ENCODE measurements at places on chromosomes 6 and 20. TPM values are rescaled to one million over a fixed set of nuclear protein-coding genes. Genes with fewer than 3 reads are reported as not detected.

- DNase-seq: no peak
Measured at GRCh38 chr6:27283279-27283678, 28.8 kb downstream of the POM121L2 start.

DNA sequence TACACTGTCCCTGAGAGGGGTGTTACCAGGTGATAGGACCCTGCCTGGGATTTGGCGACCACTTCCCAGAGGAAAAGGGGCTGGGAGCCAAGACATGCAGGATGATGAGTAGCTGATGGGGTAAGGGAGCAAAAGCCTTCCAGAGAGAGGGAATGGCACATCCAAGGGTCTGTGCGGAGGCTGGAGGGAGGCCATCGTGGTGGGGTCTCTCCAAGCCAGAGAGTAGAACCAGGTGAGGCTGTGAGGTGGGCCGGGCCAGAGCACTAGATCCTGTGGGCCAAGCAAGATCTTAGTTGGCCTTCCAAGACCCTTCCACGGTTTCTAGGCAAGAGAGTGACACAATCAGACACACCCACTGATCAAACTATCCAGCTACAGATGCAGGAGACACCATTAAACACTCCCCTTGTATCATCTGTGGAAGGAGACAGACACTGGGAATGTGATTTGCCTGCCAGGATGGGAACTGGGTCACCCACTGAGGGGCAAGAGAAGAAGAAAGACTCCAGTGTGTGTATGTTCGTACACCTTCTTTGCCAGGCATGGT lies 128.9 kb downstream of the BANF2 start:
- no peak for DNase-seq

GRCh38 chr6:191487-192312 lies 100.6 kb upstream of the DUSP22 start:
- DNase-seq: peak; percentile 74

- no peak for DNase-seq
Measured at GRCh38 chr6:163019926-163020325, 292.2 kb downstream of the PACRG start.

SLC22A1 gene
- total RNA-seq: 0.65 TPM

IMPG1 gene
- total RNA-seq: not detected

HLA-DQB1 gene
- total RNA-seq: 6.8 TPM

Data from lower leg skin (tissue), 4 donors.